ENCODE measurements at places on chromosomes 3 and 15.

DNA sequence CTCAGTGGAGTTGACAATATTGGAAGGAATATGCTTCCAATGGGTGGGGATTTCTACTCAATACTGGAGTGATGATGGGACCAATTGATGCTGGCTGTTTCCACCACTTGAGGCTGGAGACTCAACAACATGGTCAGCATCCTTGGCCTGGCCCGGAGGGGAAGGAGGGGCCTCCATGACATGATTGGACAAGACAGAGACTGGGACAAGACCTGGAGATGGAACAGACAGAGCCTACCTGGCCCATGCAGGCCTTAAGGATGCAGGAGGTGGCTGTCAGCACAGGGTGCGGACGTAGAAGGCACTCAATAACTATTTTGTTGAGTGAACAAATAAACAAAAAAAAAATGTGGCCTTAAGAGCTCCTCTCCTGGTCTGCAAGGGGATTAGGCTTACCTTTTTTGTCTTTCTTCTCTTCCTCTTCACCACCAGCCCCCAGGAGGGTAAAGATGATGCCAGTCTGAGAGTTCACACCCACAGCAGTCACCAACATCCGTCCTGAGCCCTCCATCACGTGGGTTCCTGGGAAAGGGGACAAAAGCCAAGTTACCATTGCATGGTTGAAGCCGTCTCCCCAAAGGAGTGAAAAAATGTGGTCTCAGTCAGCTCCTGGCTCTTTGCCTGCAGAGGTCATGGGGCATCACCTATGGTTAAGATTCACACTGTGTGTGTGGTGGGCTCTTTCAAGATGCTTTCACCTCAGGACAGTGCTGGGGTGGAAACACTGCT is 67.1 kb upstream of the SEC13 start:
- no peak for DNase-seq

- no peak for DNase-seq
Observed at GRCh38 chr3:64408770-64409169, 183.5 kb upstream of the PRICKLE2 start.

- DNase-seq, result peak; percentile 7
Observed at GRCh38 chr3:134846911-134847317, 51.9 kb downstream of the EPHB1 start.

DNA sequence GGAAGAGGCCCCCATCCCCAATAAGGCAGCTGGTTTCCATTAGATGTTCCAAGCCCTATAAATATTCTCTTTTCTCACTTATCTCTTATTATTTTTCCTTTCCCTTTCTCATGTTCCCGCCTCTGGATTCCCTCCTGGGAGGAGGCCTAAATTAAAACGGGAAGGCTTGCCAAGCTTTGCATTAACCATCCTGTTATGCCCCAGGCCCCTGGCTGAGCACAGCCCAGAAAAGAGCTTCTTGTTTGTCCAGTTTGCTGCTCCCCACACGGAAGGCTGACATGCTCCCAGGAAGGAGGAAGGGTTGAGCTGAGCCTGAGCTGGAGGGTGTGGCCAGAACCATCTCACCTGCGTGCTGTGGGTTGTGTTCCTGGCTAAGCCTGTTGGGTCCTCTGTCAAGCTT is 63.1 kb upstream of the BOC start:
- DNase-seq, result peak; percentile 66

GRCh38 chr15:62941699-62942098 is 100.8 kb upstream of the TPM1 start:
- DNase-seq, result no peak

DNA sequence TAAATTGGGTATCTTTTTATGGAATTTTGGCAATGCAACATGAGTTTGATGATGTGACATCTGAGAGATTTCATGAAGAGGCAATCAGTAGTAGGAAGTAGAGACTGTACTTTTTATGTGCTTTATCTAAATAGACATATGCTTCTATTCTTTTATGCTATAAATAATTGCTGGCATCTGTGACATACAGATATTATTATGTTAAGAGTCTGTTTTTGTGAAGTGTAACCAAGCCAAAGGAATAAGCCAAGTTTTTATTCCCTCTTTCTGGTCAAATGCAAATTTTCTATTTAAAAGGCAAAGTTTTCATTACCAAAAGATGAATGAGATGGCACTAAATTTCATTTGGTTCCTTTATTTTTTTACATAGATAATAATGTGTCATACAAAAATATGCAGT is 32.4 kb downstream of the PYDC2 start:
- no peak for DNase-seq

- DNase-seq, result no peak
Observed at GRCh38 chr3:60657972-60658371, 593.3 kb downstream of the FHIT start.

- DNase-seq, result no peak
Observed at GRCh38 chr3:194824701-194825111, 139.0 kb downstream of the FAM43A start.

- no peak for DNase-seq
Observed at GRCh38 chr15:92095693-92096092, 242.2 kb downstream of the SLCO3A1 start.

DNA sequence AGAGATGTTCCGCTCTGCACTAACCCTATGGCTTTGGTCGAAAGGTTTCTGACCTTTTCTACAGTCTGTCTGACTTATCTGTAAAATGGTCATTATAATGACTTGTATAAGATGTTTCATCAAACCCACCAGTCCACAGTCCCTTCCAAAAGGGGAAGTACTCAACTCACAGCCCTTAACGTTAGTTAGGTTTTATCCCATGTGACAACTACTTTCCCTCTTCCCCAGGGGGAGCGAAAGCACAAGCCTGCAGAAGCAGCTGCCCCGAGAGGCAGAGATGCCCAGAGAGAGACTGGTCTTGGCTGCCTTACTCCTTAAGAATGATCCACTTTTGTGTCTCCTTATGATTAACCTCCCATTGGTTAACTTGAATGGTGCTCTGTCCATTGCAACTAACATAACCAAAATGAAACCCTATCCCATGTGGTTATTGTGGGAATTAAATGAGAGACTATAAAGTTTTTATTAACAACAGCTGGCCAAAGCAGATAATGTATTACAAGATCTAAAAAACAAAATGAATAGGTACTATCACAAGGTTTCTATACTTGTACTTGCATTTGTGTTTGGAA is 6.4 kb downstream of the ASTE1 start:
- DNase-seq, result no peak

- DNase-seq, result no peak
Observed at GRCh38 chr3:16890597-16891333, 6.0 kb downstream of the PLCL2 start.

GRCh38 chr3:35773417-35773816 is 134.1 kb downstream of the ARPP21 start:
- DNase-seq, result no peak

- DNase-seq, result no peak
Observed at GRCh38 chr15:71437404-71437803, 322.1 kb downstream of the THSD4 start.

GRCh38 chr3:45960289-45960688 is 17.0 kb downstream of the CXCR6 start:
- DNase-seq, result peak; percentile 1

GRCh38 chr3:195226445-195226844 is 44.5 kb downstream of the XXYLT1 start:
- DNase-seq, result no peak

DNA sequence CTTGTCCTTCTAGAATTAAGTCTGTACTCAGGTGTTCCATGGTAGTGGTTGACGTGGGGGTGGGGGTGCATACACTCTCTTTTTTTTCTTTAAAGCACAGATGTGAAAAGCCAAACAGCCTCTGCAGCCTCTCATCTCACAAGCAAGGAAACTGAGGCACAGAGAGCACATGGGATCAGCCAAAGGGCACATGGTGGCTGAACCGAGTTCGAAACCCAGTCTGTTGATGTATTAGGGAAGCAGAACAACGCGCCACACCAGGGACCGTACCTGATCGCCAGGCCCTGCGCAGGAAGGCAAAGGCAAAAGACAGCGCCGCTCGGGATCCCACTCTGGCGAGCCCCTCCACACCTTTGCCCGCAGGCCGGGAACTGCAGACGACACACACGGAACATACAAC is 47.3 kb downstream of the HERC2 start:
- no peak for DNase-seq

- no peak for DNase-seq
Observed at GRCh38 chr3:14791343-14791945, 27.3 kb upstream of the FGD5 start.

- no peak for DNase-seq
Observed at GRCh38 chr3:99903869-99904268, 86.2 kb downstream of the CMSS1 start.

DNA sequence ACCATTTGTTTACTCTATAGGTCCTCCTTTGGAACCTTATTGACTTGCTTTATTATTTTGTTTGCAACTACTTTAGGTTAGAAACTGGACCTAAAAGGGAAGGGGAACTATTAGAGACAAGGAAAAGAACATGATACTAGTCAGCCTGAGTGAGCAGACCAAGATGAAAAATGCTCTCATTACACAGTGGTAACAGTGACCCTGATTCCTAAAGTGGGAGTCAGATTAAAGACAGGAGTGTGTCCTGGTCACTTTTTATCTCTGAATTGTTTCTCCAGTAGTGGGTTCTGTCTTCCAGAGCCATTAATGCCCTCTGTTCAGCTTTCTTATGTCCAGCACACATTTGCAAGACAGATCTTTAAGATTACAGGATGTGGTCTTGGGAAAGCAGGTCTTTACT is 124.1 kb downstream of the TMEM108 start:
- DNase-seq, result no peak

DNA sequence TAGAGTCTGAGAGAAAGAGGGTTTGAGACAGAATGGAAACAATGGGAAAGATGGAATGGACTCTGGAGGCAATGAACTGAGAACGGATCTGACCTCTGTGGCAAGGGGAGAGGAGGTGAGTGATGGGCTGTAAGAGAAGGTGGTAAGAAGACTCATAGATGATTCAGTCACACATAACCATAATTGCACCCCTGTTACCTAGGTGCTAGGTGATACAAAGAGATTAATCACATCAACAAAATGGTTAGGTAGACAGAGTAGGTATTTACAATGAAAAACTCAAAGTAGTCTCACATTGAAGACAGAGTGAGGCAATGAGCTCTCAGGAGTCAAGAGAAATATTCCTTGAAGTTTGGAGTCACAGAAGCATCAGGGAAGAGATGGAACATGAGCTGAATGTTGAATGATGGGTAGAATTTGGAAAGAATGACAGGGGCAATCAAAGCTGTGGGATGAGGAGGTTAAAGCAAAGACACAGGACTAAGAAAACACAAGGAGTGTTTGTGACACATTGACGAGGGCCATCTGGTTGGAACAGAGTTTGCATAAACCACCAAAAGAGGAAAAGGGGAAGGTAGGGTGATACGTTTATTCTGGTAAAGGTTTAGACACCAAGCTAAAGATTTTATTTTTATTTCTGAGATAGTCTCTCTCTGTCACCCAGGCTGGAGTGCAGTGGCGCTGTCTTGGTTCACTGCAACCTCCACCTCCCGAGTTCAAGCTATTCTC is 32.7 kb downstream of the MME start:
- DNase-seq, result no peak

- DNase-seq, result no peak
Observed at GRCh38 chr3:119589102-119589773, 8.4 kb upstream of the PLA1A start.

- peak; percentile 28 for DNase-seq
Observed at GRCh38 chr15:70100474-70101341, 3.0 kb upstream of the TLE3 start.

DNA sequence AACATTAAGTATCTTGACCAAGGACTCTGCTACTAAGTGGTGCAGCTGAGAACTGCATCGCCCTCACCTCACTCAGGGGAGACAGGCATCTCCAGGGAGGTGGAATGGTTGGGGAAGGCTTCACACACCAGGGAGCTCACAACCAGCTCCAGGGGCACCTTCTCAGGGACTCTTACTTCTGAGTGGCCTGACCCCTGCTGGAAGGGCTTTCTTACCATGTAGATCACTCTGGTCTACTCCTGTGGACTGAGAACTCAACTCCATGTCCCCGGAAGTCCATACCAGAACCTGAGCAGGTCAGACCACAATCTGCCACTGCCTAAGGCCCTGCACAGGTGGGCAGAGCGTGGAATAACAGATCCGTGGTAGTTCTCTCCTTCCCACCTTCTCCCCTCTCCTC is 140.5 kb downstream of the TLE3 start:
- no peak for DNase-seq

DNA sequence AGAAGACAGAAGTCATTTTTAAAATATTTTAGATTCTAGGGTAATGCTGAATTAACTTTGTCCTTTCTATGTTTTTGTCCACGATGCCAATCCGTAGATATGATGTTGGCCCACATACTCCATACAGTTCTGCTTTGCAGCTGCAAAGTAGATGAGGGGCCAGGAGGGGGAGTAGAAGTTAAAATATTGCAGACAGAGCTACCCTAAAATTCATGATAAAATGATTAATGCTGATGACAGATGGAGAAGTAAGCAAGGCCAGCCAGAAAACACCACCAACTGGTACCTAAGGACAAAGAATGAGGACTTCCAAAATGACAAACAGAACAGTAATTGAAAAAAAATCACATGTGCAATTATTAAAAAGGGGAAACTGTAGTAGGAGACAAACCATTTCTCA is 756.6 kb upstream of the ARPP21 start:
- no peak for DNase-seq

GRCh38 chr3:104323226-104323625 is 1043.5 kb upstream of the ALCAM start:
- DNase-seq, result no peak

GRCh38 chr3:143412084-143412483 is 292.5 kb downstream of the CHST2 start:
- no peak for DNase-seq

- no peak for DNase-seq
Observed at GRCh38 chr15:42338500-42338899, 20.8 kb upstream of the CAPN3 start.

DNA sequence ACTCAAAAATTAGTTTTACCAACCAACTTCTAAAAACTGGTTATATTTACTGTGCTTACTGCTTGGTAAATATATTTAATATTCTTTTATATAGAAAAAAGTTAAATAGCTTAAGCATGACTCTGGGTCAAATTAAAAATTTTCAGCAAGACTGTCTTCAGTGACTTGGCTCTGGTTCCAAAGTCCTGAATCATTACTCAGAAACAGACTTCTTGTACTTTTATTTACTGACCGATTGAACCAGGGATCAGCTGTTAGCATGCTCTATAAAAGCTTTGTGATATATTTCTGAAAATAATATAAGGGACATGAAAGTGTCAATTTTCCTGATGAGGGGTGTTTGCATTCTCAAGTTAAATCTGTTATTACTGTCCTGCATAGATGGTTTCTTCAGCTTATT is 164.3 kb downstream of the MCTP2 start:
- DNase-seq, result no peak

- no peak for DNase-seq
Observed at GRCh38 chr3:49135499-49135898, 2.6 kb upstream of the LAMB2 start.

- no peak for DNase-seq
Observed at GRCh38 chr15:33048255-33048654, 146.3 kb downstream of the FMN1 start.

DNA sequence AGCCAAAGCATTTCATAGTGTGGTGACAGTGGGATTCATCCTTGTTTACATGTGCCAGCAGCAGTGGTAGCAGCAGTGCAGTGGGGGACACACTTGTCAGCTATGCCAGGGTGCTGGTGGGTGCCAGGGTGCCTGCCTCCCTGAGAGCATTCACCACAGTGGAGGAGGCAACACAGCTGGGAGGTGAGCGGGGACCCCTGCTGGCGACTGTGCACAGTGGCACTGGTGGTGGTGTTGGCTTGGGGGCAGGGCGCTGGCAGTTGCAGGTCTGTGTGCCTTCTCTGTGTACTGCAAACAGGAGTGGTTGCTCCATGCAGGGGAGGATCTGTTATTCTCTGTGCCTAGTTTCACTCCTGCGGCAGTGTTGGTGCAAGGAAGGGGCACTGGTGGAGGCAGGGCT is 41.2 kb downstream of the CEP63 start:
- DNase-seq, result no peak

Measured in NCI-H510A treated with DMSO at 0.1 percent for 48 hours (cell line).